Activated CD4-positive, alpha-beta T cell treated with anti-CD3 and anti-CD28 coated beads for 4 hours (primary cell): ENCODE measurements at places on chromosomes 5 and 9.

- DNase-seq: no peak
Observed at GRCh38 chr5:558871-559503, 34.7 kb upstream of the SLC9A3 start.

- no peak for DNase-seq
Observed at GRCh38 chr9:17280350-17281012, 145.6 kb downstream of the CNTLN start.

- DNase-seq: no peak
Observed at GRCh38 chr5:138141734-138142133, 2.5 kb upstream of the NME5 start.

DNA sequence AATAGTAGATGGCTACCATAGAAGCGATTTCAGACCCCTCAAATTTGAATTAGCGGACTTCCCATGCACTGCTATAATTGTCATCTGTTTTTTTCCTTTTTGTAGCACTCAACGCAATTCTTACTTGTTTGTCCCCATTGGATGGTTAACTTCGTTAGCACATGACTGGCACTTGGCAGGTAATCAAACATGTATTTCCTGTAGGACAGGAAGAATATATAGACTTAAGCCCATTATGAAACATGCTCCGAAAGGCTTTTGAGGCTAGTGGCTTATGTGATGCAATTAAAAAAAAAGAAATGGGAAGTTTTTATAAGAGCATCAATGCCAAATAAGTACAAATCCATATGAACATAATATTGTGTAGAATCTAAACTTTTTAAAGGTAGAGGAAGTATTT lies 301.2 kb downstream of the PSAT1 start:
- DNase-seq: no peak

DNA sequence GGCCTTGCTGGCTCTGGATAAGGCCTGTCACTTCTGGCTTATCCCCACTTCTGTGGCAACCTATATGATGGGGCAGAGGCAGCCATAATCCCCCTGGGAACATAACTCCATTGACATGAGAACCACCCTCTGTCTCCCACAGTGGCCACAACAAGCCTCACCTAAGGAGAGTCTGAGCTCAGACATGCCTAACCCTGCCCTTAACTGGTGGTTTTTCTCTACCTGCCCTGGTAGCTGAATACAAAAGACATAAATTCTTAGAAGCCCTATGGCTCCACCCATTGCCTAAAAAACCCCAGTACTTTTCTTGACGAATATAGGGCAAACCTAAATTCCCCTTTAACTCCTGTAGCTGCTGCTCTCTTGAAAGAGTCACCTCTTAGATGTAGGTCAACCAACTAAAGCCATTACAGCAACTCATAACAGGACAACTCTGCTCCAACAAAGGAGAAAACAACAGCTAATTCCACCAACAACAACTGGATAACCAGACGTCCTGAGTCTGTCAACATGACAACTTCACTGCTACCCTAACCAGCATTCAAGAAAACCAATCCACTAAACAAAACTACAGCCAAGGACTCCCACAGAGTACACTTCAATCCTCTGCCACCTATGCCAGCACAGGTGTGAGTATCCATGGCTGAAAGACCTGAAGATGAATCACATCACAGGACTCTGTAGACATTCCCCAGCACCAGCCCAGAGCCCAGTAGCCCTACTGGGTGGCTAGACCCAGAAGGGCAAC lies 427.7 kb downstream of the PRELID2 start:
- no peak for DNase-seq
